ENCODE measurements at places on chromosomes 16 and 17. TPM values are rescaled to one million over a fixed set of nuclear protein-coding genes. Genes with fewer than 3 reads are reported as not detected.
A peak's percentile ranks its signal among the peaks of the same experiment; 100 is the strongest.

DNA sequence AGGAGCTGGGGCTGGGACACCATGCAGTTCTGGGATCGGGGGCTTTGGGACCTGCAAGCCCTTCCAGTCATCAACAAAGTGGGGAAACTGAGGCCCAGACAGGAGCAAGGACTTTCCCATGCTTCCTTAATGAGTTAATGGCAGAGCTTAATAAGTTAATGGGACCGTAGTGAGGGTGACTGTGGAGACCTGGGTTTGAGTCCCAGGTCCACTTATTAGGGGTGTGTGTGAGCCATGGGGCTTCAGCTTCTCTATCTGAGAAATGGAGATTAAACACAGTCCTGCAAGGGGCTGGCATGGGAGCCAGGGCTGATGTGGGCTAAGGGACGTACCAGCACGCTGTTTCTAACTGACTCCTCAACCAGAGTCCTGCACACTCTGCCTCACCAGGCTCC is 41.7 kb upstream of the NKD1 start:
- no peak for DNase-seq

DNA sequence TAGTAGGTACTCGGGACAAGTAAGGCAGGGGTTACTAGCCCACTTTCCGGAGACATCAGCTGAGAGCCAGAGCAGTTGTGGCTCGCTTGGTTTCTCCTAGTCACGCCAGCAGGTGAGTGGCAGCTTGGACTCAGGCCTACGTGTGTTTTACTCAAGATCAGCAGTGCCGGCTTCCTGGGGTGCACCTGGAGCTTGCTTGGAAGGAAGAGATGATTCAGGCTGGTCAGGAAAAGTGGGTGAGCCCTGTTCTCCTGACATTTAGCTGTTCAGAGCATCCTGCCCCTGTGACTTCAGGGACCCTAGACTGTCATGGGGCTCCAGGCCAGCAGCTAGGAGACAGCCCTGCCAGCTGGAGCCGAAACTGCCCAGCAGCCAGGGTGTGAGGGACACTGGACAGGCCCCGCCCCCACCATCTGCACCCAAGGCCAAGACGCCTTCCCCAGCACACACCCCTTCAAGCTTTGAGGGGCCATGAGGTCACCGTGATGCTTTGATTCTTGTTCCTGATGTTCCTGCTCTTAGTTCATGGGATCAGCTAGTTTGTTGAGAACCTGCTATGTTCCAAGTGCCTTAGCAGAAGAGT is 238.0 kb upstream of the CIBAR2 start:
- no peak for DNase-seq

DNA sequence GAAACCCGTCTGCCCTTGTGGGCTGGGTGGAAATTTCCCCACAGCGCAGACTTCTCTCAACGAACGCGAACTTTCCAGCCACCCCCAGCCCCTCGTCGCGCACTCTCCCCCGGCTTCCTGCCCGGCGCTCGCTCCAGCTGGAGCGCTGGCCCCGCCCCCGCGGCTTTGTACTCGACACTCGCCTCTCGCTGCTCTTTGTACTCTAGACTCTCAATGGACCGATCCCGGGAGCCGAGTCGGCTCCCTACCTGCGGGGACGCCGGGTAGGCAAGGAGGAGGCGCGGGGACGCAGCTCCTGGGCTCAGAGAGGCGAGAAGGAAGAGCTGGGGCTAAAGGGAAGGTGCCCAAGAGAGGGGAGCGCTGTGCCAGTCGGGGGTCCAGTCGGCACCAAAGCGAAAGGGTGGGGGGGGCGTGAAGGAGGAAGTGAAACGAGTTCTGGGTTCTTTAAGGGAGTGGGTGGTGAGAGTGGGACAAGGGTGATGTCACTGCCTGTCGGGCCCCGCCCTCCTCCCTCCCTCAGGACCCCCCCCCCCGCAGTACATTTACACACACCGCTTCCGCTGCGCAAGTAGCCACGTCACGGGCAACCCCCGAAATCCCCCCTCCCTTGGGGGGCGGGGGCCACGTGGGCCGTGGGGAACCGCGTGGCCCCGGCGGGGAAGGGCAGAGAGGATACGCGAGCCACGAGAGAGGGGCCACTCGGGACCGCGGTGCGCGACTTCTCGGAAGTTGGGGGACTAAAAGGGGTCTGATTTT is 9.7 kb downstream of the KDM6B start:
- DNase-seq = peak; percentile 55

GRCh38 chr16:56353054-56353921 is 72.1 kb downstream of the AMFR start:
- no peak for DNase-seq

Gene ADAD2
- not detected for total RNA-seq

Gene CISD3
- 0.91 TPM for total RNA-seq

Gene LPCAT2
- total RNA-seq = 13.8 TPM

Gene ZCCHC14
- total RNA-seq = 45.1 TPM

Gene CXCL16
- 0.91 TPM for total RNA-seq

Gene PER1
- 7.7 TPM for total RNA-seq
